ENCODE measurements at places on chromosomes 3 and 15.

DNA sequence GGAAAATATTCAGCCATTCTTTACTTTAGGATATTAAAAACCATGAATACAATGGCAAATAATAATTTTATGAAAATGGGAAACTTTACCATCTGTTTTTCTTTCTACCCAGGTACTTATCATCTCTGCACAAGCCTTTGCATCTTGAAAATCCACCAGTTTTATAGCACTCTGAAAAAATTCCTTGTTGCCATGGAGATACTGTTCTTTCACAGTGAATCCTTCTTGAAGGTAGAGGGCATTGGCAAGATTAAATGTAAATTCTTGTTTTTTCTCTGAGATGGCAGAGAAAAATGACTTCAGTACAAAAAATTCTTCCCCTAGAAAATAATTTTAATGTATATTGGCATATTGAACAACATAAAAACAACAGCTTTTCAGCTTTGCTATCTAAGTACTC, 6.9 kb downstream of the SERPINI2 start:
- no peak for DNase-seq

GRCh38 chr15:41822471-41822870, 5.4 kb upstream of the JMJD7 start:
- no peak for DNase-seq

- no peak for DNase-seq
These were observed 274.8 kb upstream of the CNTN4 start for GRCh38 chr3:1823867-1824266.

GRCh38 chr3:179958143-179958542, 78.6 kb downstream of the PEX5L start:
- DNase-seq, result no peak

DNA sequence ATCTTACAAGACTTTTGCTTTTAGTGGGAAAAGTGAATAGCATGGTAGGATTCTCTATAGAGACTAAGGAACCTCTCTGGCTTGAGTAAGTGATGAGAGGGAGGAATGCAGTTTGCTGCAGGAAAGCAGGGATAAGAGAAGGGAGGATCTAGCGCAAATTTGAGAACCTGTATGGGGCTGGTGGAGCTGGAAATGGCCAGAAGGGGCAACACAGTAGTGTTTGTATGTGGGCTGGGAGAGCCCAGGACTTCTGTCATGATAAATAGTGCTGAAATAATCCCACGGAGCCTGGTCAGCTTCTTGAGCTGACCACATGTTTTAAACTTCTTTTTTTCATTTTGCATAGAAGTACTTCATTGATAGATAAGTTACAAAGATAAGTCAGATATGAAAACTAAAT, 11.2 kb upstream of the SHC4 start:
- DNase-seq, result no peak

DNA sequence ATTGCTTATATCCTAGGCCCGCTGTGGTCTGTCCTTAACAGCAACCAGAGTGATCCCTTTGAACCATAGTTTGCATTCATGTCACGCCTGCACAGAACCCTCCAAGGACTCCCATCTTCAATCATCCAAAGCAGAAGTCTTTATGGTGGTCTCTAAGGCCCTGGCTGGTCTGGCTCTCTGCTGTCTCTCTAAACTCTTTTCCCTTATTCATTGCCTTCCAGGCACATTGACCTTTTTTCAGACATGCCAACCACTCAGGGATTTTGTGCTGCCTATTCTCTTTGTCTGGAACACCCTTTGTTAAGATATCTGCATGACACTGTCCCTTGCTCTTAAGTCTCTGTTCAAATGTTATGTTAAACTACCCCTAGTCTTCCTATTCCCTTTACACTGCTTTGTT, 21.9 kb upstream of the ZBTB47 start:
- no peak for DNase-seq

DNA sequence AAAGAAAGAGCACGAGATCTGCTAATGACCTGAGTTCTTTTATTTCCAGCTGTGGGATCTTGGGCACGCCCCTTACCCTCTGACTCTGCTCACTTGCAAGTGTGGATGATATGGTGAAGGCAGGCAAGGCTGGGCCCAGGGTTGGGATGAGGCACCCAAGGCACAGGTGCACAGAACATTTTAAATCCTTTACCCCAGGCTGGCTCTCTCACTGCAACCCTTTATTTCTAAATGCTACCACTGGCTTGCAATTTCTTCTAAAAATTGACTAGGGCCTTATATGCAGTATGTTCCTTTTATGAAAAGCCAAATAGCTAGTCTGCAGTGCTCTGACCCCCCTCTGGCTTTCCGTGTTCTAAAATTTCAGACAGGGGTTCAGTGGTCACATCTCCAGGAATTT, 237.7 kb downstream of the VPS13C start:
- DNase-seq, result no peak

- DNase-seq, result no peak
These were observed 19.7 kb downstream of the GOLGA6A start for GRCh38 chr15:74062671-74063070.

DNA sequence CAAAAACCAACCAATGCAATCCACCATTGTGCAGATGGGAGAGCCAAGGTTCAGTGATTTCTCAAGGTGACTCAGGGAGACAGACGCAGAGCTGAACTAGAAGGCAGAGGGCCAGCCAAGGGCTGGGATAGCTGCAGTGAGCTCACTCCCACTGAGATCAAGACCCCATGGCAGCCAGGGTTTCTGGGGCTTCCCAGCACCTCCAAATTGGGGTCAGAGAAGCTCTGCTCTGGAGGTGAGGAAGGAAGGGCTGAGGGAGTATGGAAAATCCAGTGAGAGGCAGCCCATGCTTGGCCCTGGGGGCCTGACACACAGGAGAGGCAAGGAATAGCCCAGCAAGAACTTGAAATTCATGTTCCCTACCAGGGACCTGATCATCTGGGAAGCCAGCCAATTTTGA, 61.0 kb downstream of the ISG20 start:
- no peak for DNase-seq

GRCh38 chr3:123404391-123404790, 44.5 kb downstream of the ADCY5 start:
- DNase-seq, result peak; percentile 40

GRCh38 chr3:48553886-48554845, 2.4 kb downstream of the PFKFB4 start:
- no peak for DNase-seq

DNA sequence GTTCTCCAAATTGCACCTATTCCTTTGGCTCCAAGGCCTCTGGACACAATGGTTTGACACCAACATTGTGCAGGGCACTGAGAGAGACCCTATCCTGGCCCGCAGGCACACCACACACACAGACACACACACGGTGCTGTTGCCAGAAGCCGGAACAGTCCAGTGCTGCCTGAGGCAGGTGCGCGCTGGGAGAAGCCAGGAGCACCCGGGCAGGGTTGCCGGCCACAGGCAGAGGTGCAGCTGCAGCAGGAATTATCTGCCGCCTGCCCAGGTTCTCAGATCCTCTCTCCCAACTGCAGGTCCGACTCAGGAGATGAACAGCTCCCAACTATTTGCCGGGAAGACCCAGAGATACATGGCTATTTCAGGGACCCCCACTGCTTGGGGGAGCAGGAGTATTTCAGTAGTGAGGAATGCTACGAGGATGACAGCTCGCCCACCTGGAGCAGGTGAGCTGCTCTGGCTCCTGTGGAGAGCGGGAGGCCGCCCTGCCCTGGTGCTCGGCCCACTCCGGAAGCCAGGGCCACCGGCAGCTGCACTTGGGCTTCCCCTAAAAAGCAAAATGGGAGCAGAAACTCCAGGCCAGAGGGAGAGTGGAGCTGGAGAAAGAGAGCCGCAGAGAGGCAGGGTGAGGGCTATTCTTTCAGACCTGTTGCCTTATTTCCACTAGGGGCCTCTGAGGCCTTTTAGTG, 42.9 kb downstream of the CHDH start:
- DNase-seq, result no peak

- DNase-seq, result no peak
These were observed 8.3 kb downstream of the KPNA1 start for GRCh38 chr3:122506450-122506849.

- no peak for DNase-seq
These were observed 174.2 kb upstream of the FRMD4B start for GRCh38 chr3:69560116-69560515.

DNA sequence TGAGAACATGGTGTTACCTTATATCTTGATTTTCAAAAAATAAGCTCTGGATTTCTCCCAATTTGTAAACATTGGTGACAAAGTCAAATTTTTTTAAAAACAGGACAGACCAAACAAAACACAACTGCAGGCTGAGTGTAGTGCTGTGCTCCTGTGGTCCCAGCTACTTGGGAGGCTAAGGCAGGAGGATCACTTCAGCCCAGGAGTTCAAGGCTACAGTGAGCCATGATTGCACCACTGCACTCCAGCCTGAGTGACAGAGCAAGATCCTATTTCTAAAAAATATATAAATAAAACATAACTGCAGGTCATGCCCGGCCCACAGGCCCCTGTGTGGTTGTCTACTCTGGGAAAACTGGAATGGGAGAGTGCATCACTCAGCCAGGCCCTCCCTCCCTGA, 4.0 kb upstream of the ZXDC start:
- DNase-seq, result no peak

GRCh38 chr3:33681667-33682066, 36.4 kb downstream of the CLASP2 start:
- DNase-seq, result no peak

GRCh38 chr3:95474338-95474737, 1340.1 kb upstream of the EPHA6 start:
- no peak for DNase-seq

- no peak for DNase-seq
These were observed 20.1 kb downstream of the FAM3D start for GRCh38 chr3:58646503-58646902.

DNA sequence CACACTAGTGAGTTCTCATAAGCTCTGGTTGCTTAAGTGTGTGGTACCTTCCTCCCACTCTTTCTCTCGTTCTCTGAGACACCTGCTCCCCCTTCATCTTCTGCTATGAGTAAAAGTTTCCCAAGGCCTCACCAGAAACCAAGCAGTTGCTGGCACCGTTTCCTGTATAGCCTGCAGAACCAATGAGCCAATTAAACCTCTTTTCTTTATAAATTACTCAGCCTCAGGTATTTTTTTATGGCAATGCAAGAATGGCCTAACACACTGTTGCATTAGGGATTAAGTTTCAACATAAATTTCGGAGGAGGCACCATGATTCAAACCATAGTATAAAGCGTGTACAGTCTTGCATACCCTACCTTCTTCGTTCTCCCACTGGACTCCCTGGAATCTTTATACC, 252.3 kb upstream of the CHRM5 start:
- DNase-seq, result no peak

GRCh38 chr3:85297291-85297690, 338.5 kb downstream of the CADM2 start:
- no peak for DNase-seq

DNA sequence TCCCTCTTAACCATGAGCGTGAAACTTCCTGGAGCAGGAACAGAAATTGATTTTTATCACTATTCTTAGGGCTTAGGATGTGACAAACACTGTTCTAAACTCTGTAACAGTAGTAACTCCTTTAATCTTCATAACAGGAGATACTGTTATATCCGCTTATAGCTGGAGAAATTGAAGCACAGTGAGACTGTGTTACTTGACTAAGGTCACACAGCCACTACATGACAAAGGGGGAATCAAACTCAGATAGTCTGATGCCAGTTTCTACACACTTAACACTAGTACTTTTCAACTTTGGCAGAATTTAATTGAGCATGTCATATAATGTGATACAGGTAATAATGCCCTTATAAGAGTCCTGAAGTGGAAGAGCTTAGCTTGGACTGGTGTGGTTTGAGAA, 800 bp upstream of the TARS3 start:
- no peak for DNase-seq

DNA sequence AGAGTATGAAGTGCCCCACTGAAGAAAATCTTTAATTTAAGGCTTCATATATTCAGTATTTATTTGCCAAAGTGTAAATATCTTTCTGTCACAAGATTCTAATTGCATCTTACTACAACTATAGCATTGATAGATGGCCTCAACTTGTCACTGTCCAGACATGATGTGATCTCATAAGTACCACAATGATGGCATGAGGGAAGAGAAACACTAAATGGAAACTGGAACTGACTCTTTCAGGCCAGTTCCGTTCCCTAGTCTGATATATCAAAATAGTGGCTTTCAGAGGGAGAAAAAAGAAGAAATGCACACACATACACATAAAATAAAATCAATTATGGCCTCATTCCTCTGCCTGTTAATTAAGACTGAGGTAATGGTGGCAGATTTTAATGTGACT, 615.7 kb downstream of the TBL1XR1 start:
- no peak for DNase-seq

Data from posterior cingulate gyrus (tissue), 11 donors.